Stimulated activated CD8-positive, alpha-beta memory T cell treated with anti-CD3 and anti-CD28 coated beads, Interleukin-7, amount 100 ng/mL, for 4 hours (primary cell): ENCODE measurements at places on chromosomes 3 and 15.

DNA sequence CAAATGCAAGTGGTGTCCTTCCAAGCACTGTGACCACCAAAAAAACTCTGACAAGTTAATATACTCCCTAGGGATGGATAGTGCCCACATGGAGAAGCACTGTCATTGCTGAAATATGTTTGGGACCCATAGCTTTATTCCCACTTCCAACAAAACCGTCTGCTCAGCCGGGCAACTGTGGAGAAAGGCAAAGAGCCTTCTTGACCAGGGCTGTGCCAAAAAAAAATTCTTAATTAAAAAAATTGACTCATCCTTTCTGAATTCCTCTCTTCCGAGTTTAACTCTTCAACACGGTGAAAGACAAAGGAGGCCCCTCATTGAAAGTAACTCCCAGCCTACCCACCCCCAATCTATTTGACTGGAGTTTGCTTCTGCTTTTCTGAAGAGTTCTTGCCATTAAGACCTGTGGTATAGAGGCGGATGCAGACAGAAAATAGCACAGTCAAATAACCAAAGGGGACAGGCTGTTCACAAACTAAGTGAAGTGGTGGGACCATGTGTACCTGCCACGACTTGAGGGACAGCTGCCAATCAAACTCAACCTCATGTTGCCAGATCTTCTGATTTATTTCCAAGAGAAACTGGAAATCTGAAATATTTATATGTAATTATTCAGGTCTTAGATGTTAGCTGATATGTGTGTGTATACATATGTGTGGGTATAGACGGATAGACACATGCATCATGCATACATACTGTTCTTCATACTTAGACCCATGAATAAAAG, 135.4 kb upstream of the PFN2 start:
- DNase-seq, result no peak

- peak; percentile 12 for DNase-seq
Measured at GRCh38 chr15:31977812-31978661, 52.3 kb upstream of the CHRNA7 start.

DNA sequence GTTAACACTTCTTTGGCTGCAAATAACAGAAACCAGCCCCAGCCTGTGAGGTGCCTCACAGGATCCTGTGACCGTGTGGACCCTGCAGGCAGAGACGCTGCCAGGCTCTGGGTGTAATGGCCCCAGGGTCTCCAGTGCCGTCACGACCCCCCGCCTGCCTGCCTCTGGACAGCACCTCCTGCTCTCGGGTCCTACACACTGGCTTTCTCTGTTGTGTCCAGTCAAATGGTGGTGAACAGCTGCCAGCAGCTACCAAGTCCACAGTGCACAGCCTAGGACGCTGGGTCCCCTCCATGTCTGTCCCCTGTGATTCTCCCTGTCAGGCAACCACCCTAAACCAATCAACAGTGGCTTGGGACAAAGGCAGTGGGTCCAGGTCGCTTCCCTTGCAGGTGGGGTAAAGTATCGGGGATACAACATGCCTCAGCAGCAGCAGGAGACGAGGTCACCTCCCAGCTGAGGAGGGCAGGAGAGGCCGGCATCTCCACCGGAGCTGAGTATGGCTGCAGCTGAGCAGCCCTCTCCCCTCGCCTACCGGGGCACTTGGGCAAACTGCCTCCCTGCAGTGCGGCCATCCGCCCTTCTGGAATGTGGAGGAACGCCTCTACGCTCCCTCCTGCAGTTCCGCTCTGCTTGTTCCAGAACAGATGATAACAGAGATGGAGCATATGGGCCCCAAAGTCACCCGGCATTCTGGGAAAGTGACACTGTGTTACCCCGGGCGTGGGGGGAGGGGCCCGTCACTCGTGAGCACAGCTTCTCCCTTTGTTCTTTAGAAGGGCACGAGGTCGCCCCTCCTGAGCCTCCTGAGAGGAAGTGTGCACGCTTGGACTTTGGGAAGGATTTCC, 21.1 kb upstream of the SKOR1 start:
- no peak for DNase-seq

DNA sequence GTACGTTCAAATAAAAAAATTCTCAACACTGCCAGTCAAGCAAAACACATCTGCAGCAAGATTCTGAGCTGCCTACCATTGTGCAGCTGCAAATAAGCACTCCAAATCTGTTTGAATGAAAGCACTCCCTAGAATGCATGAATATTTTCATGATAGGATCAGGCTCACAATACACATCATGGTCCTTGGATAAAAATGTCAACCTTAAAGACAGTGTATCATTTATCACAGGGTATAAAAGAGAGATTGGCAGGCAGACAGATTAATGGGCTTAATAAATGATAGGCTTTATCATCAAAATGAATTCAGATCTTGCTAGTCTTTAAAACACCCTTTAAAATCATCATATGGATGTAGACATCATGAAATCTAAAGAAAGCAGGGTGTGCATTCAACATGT, 9.2 kb downstream of the RYR3 start:
- no peak for DNase-seq

- no peak for DNase-seq
Measured at GRCh38 chr15:87200149-87200548, 1056.4 kb downstream of the NTRK3 start.

DNA sequence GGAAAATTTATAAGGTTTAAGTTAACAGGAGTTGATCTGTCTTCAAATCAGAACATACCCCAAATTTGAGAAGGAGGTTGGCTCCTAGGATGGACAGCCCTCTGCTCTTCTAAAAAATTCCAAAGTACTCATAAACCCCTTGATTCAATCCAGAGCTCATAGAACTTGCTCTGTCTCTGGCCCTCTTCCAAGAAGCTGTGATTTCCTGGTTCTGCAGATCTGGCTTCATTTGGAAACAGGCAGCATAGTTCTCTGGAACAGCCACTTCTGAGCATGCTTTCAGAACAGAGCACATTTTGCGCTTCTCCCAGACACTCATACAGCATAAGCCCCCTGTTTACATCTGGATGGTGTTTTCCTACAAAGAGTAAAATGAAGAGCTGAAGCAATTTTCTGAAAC, 96.7 kb downstream of the KBTBD8 start:
- DNase-seq, result no peak

DNA sequence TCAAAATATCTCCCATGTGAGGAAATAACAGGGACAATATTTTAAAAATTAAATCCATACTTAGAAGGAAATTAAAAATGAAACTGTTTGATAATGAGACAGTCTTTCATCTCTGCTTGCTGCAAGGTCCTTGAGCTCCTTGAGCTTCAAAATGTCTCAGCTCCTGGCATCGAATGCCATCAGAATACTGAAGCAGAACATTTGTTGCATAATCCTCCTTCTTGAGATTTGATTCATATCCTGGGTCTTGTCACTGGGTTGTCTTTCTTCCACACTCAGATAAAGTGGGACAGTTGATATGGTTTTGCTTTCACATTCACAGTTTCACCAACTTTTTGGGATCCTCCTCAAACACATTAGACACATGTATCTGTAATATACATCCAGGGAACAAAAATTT, 27.8 kb downstream of the COL8A1 start:
- DNase-seq, result no peak

DNA sequence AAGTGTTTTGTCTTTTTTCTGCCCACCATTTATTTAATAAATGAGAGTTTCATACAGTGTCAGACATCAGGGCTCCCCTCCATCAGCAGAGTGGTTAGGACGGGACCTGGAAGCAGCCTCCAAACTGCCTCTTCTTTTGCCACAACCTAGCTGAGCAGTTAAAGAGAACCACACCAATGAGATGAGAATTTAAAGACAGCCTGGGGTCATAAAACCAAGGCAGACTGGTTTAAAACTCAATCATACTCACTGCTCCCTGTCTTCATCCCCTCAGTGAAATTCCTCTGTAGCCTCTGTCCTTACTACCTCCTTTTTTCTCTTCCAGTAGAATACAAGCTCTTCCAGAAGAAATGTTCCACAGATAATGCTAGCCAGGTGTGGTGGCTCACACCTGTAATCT, 78.7 kb downstream of the WWTR1 start:
- no peak for DNase-seq

GRCh38 chr3:180612364-180612763, 10.4 kb downstream of the TTC14 start:
- DNase-seq, result no peak

GRCh38 chr15:90994059-90994416, 297 bp downstream of the PRC1 start:
- DNase-seq, result peak; percentile 3

DNA sequence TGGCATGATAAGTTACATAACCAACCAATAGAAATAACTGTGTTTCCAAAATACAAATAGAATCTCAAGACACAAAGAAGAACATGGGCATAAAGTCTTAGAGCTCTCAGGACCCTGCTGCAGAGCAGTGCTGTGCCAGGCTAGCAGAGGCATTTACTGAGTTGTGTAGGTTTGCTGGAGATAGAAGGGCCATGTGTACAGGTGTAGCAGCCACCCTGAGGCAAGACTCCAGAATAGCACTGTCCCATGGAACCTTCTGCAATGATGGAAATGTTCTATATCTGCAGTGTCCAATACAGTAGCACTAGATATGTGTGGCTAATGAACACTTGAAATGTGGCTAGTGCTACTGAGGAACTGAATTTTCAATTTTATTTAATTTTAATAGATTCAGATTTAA, 267.0 kb upstream of the UMPS start:
- DNase-seq, result no peak

DNA sequence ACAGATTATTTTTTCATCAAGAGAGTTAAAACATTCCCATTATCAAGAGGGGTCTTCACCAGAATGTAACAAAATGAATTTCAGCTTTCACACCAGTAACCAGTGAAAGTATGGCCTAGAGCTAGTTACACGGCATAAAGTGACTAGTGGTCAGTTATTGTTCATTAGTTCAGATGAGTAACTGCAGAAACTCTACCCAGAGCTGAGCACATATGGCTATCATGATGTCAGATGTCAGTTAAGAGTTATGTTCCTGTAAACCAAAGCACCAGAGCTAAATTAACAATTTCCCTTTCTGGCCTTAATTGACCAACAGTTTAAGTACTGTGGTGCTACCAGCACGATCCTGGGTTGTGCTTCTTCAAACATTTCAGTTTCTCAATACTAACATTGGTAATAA, 6.6 kb upstream of the MRPS25 start:
- DNase-seq, result no peak

DNA sequence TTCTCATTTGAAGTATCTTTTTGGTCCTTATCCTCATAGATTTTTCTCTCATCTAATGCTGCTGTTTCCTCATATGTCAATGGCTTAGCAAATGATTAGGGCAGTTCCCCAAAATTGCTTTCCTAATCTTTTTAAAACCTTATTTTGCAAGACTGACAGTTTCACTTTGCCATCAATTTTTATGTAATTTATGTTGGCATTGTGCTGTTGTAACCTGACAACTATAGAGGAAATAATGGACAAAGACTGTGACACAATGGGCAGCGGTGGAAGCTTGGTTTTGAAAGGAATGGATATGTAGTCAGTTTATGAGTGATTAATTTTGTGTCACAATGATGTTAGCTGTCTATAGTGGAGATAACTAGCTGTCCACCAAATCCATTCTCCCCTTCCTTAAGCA, 10.6 kb upstream of the SH3BP5 start:
- no peak for DNase-seq

- no peak for DNase-seq
Measured at GRCh38 chr15:68566377-68566954, 12.3 kb upstream of the CORO2B start.

- DNase-seq, result no peak
Measured at GRCh38 chr15:37107071-37107743, 6.9 kb upstream of the MEIS2 start.

- no peak for DNase-seq
Measured at GRCh38 chr3:126671521-126671920, 16.6 kb upstream of the TXNRD3 start.

DNA sequence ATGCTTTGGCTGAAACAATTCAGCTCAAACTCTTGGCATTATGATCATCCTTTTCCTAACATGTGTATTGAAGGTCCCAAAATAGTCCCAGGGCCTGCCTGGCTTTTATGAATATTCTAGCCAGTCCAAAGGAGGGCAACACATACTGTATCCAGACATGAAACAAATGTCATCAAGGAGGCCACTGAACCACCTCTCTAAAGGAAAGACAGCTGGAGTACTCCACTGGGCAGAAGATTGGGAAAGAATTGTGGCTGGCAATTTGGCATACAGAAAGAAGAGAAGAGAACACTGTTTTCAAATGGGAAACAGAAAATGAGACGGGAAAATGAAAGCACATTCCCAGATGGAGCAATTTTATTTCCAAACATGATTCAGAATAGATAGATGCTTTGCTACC, 80.6 kb downstream of the NCEH1 start:
- no peak for DNase-seq

- no peak for DNase-seq
Measured at GRCh38 chr3:183579967-183580900, 24.7 kb upstream of the KLHL6 start.

DNA sequence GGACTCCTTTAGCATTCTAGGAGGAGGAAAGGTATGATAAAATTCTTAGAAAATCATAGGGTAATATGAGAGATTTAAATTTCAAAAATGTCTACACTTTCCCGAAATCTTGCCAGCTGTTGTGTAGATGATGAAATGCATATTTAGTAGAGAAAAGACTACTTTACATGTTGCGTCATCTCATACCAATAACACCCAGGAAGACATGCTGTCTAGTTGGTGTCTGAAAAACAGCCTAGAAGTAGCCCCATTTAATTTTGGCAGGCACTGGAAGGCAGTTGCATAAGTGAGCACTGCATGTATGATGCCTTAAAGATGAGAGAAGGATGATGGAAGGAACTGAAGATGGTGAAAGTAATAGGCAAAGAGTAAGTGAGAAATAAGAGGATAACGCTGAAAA, 310.5 kb upstream of the TPM1 start:
- no peak for DNase-seq

- no peak for DNase-seq
Measured at GRCh38 chr15:60804986-60805949, 326.3 kb upstream of the ICE2 start.

DNA sequence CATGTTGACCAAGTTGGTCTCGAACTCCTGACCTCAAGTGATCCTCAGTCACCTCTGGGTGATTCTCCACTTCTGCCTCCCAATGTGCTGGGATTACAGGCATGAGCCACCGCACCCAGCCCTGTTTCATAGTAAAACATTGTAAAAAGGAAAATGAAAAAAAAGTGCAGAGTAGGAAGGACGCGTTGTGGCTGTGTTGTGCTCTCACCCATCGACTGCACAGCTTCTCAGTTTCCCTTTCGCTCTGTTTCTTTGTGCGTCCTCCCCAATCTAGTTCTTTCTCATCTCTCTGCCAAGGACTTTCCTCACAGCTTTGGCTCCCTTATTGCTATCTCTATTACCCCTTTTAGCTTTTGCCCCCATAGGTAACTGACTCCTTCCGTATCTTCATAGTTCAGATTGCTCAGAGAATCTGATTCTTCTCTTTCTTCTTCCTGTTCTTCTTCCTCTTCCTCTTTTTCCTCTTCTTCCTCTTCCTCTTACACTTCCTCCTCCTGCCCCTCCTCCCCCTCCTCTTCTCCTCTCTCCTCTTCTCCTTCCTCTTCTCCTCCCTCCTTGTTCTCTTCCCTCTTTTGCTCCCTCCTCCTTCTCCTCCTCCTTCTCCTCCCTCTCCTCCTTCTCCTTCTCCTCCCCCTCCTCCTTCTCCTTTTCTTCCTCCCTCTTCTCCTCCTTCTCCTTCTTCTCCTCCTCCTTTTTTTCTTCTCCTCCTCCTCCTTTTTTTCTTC, 81.1 kb upstream of the VGLL4 start:
- DNase-seq, result no peak
